Skeletal muscle cell (primary cell): ENCODE measurements at places on chromosomes 3 and 15.

GRCh38 chr3:133413161-133414020 lies 13.5 kb downstream of the BFSP2 start:
- no peak for DNase-seq

DNA sequence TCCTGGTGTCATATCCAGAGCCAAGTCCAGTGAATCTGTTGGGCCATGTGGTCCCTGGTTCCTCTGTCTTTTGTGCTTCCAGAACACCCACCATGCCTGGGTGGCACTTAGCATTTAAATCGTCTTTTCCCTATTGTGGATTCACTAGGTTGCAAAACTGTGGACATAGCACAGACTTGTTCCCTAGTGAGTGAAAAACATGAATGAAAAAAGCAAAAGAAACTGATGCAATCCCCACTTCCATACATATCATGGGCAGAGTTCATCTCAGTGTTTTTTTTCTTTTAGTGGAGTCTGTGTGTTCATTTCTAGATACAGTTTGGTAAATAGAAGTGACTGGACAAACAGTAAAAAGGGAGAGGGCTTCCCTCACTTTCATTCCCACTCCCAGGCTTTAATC lies 170.5 kb downstream of the SLCO3A1 start:
- no peak for DNase-seq

- no peak for DNase-seq
Measured at GRCh38 chr3:45962033-45962432, 18.8 kb downstream of the CXCR6 start.

DNA sequence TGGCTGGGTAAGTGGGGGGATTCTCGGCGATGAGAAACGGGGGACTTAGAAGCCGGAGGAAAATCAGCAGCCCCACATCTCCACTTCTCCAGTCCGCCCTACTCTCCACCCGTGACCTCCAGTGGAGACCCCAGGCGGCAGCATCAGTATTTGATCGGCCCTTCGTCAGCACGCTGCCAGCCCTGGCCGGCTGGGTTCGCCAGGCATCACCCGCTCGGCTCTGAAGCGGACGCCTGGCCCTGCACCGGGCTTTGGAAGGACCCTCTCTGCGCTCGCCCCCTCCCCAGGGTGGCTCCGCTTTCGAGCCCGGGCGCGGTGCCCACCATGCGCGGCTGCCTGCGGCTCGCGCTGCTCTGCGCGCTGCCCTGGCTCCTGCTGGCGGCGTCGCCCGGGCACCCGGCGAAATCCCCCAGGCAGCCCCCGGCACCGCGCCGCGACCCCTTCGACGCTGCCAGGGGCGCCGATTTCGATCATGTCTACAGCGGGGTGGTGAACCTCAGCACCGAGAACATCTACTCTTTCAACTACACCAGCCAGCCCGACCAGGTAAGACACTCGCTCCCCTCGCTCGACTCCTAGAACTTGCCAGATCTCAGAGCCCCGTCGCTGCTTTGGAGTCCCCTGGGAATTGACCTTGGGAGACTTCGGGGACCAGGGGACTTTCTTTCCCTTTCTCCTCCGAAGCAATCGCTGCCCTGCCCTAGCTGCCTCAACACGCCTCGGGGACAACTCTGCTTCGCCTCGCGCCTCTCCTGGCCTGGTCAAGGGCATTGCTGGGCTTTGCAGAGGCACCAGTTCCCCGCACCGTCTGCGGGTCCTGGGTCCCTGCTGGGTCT lies 561 bp downstream of the SIDT1 start:
- DNase-seq: no peak

GRCh38 chr3:84742915-84743425 lies 215.8 kb upstream of the CADM2 start:
- DNase-seq: no peak

DNA sequence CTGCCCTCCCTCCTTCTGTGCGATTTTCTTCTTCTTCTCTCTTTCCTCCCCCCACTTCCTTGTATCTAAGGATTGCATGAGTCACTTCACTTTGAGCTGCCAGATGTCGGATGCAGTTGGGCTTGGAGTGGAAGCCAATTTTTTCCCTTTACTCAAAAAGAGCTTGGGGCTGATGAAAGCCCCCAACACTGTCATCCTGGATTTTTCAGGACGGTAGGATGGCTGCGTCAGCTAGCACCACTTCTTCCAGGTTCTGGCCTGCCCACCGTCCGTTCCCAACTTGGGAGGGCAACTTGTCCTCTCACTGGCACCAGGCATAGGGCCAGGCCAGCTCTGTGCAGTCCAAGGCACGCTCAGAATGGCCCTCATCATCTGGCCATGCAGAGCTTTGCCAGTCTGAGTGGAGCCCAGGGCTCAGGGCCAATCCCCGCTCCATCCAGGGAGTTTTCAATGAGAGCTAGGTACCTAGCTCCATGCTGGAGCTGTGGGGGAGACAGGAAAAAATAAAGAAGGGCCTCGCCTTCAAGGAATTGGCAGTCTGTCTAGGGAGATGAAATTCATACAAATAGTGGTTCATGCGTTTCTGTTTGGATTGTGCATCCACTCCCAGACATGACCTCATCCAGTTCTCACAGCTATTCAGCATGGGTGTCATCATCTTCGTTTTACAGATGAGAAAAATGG lies 47.7 kb upstream of the INSYN1 start:
- DNase-seq: peak; percentile 55

GRCh38 chr3:66473692-66474091 lies 27.1 kb downstream of the LRIG1 start:
- DNase-seq: no peak

DNA sequence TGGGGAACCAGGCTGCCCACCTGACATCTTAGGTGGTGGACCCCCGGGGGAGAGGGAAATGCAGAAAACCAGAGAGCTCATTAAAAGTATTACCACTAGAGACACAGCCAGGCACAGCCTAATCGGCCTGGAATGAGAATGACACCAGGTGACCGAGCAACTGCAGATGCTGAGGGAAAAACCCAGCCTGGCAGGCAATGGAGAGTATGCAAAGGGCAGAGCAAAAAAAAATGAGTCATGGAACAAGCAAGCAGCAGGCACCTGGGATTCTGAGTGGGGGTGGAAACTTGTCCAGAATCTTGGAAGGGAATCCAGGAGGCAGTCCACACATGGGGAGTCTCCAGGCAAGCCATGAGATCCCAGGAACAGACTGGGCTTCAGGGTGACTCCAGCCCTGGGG lies 183.7 kb upstream of the LRRN1 start:
- DNase-seq: no peak

GRCh38 chr15:81478354-81478753 lies 104.3 kb upstream of the TMC3 start:
- DNase-seq: no peak

DNA sequence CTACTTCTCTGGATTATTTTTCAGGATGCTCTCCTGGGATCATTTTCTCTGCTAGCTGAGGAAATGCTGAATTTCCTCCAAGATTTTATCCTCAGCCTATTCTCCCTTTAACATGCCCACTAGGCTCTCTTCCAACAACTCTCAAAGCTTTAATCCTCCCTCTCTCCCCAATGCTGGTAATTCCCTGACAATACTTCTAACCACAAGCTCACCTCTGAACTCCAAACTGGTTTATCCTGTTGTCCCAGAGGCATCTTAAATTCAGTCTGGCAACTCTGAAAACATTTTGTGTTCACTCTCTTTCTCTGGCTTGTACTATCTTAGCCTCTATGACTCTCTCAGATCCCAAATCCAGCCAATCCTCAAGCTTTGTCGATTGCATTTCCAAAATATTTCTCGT lies 490.3 kb downstream of the MECOM start:
- peak; percentile 22 for DNase-seq

DNA sequence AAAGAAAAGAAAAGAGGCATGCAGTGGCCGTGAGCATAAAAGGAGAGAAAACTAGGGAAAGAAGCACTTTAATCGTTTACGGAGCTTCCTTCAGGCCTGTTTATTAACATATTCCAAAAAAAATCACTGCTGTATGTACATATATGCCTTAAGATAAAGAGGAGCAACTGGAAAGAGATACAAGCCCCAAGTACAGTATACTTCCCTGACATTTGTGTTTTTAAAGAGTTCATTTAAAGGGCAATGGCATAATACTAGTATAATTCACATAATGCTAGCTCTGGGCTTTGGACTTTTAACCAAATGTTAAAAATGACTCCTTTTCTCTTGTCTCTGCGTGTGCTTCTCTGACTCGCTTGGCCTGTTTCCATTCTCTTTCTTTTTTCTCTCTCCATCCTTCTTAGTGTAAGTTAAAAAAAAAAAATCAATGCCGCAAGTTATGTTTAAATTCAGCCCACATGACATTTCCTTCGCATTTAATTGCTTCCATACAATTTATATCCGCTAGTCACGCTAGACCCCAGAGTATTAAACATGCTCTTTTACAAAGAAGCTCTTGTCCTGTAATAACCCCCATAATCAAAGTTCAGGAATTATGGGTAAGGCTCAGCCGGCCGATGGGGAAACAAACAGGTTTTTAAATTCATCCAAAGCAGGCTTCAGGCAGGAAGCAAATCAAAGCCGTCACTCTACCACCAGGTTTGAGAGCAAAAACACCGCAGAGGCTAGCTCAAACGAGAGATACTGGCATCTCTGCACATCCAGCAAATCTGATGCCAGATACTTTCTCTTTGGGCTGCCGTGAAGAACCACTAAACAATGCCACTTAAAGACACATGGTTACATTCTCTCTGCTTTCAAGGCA lies 19.4 kb downstream of the WWTR1 start:
- peak; percentile 53 for DNase-seq

GRCh38 chr3:84136425-84136824 lies 822.4 kb upstream of the CADM2 start:
- no peak for DNase-seq

DNA sequence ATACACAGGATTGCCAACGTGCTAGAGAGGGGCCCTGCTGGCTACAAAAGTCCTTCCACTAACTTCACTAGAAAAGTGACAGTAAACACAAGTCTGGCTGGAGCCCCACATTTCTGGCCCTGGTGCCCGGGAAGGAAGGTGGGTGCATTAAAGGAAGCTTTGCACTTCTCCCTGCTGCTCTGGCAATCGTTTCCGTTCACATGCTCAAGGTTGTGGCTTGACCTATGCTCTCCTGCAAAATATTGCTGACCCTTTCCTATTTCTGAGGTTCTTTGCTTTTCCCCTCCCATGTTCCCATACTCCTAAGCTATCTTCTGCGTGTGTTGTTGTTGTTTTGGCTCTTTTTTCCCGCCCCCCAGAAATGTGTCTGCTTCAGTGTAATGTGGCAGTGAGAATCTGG lies 9.1 kb upstream of the CCR3 start:
- DNase-seq: no peak

DNA sequence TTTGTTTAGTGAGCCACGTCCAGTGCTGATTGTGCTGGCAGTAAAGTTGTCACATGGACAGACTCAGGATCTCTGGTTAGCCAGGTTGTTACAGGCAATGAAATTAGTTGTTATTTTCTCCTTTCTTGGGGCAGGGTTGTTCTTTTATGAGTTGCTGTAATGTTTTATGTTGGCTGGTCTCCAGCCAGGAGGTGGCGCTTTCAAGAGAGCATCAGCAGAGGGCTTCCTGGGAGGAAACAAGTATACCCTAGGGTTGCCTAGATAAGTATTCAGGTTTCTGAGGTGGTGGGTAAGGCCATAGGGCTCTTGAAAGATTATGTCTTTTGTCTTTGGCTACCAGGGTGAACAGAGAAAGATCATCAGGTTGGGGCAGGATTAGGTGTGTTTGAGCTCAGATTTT lies 14.5 kb upstream of the CFAP20DC start:
- no peak for DNase-seq

GRCh38 chr15:70214941-70215635 lies 117.4 kb upstream of the TLE3 start:
- DNase-seq: no peak

GRCh38 chr15:95684693-95685115 lies 645.8 kb upstream of the NR2F2 start:
- peak; percentile 78 for DNase-seq

DNA sequence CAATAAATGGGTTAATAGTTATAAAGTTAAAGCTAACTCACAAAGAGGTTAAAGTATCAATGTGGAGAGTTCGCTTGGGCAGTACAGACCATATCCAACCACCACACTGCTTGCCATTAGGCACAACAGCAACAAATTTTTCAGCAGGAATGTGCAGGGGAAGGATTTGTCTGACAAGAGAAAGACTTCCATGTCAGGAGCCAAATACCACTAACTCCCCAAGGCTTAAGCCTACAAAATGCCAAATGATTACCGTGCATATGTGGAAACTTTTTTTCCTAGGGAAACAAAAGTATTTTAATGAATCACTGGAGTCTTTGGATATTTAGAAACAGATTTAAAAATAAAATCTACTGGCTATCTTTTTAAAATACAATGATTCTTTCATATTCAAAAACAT lies 8.1 kb downstream of the VGLL3 start:
- peak; percentile 79 for DNase-seq

DNA sequence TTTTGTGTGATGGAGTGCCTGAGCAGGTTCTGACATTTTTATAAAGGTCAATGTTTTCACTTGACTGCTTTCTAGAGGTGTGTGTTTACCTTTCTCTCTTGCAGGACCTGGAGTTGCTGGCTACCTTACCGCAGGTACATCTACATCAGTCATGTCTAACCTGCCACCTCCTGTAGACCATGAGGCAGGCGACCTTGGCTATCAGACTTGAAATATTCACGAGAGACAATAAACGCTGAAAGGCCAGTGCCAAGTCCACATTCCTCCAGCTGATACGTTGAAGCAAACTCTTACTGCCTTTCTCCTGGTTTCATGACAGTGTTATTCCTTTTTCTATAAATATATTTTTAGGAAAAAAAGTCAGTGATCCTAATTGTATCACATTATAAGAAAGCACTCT lies 59.0 kb upstream of the ACKR4 start:
- DNase-seq: no peak

DNA sequence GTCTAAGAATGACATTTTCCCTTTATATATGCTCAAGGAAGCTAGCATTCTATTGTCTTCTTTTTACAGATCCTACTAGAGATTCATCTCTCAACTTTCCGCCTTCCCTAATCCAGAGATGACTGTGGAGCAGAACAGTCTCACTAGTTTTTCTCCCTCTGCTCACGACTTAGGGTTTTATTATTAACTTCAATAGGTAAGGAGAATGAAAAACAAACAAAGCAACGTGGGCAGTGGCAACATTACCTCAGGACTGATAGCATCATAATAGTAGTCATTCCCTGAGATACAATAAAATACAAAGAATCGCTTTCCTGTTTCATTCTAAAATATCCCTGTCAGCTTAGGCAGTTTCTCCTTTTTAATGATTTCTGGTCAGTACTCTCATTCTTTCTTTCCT lies 154.3 kb upstream of the PLAAT1 start:
- no peak for DNase-seq

- DNase-seq: no peak
Measured at GRCh38 chr15:25783607-25784540, 79.3 kb downstream of the ATP10A start.
